ENCODE measurements at places on chromosomes 2 and 18. TPM values are rescaled to one million over a fixed set of nuclear protein-coding genes. Genes with fewer than 3 reads are reported as not detected.

DNA sequence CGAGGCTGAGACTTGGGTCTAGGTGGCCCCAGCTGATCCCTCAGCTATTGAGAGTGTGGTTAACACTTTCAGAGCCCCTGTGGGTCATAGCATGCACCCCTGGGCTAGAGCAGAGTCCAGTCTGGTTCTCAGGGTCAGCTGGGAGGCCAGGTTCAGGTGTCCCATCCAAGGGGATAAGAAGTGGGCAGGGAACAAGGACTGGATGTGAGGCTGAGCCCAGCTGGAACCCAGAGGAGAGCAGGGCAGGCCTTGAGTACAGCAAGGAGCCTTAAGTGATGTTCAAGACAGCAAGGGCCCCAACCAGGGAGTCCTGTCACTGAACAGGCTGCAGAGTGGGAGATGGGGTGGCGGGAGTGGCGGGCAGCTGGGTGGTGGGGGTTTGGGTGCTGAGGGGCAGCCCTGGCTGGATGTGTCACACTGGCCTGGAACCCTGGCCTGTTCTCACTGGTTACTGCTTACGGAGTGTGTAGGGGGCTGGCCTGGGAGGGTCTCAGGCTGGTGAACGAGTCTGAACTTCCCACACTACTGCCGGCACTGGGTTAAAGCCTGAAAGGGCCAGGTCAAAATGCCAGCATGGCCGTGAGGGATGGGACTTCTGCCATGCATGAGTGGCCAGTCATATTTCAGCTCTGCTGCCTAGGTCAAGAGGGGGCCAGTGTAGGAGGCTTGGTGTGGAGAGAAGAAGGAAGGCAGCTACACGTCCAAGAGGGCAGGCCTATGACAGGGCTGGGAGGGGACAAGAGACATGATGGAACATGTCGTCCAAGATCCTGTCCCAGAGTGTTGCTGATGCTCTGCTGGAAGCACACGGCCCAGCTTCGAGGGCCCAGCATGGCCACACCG lies 13.6 kb downstream of the TMEM185B start:
- no peaks in the 10 kb centered on the region for H3K36me3 ChIP-seq
- no peaks in the 10 kb centered on the region for H3K4me1 ChIP-seq
- H3K27ac ChIP-seq: no peak overlapping the region
- no peak overlapping the region for H3K4me3 ChIP-seq
- H3K27me3 ChIP-seq: no peaks in the 10 kb centered on the region
- DNase-seq: no peak

DNA sequence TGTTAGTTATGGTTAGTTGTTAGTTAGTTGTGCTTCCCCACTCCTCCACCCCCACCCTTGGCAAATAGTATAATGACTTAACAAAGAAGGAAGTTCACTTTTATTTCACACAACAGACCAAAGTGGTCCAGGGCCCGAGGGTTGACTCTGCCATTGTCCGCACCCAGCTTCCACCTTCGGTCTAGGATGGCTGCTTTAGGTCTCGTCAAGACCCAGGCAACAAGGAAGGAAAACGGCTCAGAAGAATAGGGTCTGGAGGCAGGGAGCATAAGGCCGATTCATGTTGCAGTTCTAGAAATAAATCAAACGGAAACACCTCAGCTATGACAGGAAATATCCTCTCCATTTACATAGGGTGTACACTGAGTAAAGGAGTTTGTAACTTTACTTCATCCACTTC lies 206.0 kb upstream of the CXCR4 start:
- no peaks in the 10 kb centered on the region for H3K27me3 ChIP-seq
- no peak overlapping the region for H3K4me3 ChIP-seq
- no peak overlapping the region for H3K27ac ChIP-seq
- H3K36me3 ChIP-seq: no peaks in the 10 kb centered on the region
- H3K4me1 ChIP-seq: no peaks in the 10 kb centered on the region

The XDH gene
- total RNA-seq: 1.9 TPM

The TET3 gene
- 10.8 TPM for total RNA-seq

The INHA gene
- total RNA-seq: 1.1 TPM

The KCNG2 gene
- not detected for total RNA-seq

Data from thyroid gland (tissue), 4 donors.